Activated gamma-delta T cell treated with Interleukin-2 at 50 U/mL for 16 hours (primary cell): ENCODE measurements at places on chromosomes 6 and 20.
A peak's percentile ranks its signal among the peaks of the same experiment; 100 is the strongest.

DNA sequence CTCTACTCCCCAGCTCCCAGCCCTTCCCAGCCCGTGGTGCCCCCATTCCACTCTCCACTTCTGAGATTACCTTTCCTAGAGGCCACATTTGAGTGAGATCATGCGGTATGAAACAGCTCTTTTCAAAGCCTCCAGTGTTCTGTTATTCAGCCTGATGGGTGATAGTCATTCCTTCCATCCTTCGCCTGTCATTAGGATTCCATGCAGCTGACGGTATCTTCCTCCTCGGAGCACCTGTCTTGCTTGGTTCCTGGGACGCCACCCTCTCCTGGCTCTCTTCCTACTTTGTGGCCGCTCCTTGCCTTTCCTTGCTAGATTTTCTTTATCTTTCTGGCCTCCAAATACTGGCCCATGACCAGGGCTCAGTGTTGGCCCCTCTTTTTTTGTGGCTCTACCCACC, 137.0 kb downstream of the ARID1B start:
- no peak for DNase-seq

DNA sequence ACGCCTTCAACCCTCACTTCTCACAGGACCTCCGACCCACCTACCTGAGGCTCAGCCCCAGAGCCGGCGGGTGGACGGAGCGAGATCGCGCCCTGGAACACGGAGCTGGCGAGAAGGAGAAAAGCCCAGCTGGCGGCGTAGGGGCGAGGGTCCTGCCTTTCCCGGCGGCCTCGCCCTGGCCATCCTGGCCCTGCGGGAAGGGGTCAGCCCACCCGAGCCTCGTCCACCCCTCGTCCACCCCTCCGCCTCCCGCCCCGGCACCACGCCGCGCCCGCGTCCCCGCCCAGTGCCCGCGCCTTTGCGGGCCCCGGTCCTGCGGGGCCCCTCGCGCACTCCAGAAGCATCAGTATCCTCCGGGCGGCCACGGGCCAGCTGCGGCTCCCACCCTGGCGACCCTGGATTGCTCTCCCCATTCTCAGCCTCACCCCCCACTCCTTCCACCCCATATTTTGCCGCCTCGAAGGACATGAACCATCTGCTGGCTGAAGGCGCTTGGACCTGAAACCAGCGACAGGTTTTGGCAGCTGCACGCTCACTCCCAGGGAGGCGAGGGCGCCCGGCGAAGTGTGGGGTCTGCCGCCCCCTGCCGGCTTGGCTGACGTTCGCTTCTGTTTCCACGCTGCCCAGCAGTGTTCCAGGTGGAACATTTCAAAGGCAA, 65.1 kb downstream of the PLG start:
- peak; percentile 11 for DNase-seq

GRCh38 chr6:157642736-157643135, 180.3 kb upstream of the SNX9 start:
- no peak for DNase-seq

- DNase-seq = no peak
Measured at GRCh38 chr6:106799031-106799894, 169.9 kb downstream of the QRSL1 start.

- DNase-seq = no peak
Measured at GRCh38 chr6:137699031-137699683, 167.9 kb upstream of the TNFAIP3 start.

- no peak for DNase-seq
Measured at GRCh38 chr20:25022680-25023079, 30.1 kb upstream of the APMAP start.

- no peak for DNase-seq
Measured at GRCh38 chr6:158413814-158414565, 101.7 kb downstream of the TULP4 start.

DNA sequence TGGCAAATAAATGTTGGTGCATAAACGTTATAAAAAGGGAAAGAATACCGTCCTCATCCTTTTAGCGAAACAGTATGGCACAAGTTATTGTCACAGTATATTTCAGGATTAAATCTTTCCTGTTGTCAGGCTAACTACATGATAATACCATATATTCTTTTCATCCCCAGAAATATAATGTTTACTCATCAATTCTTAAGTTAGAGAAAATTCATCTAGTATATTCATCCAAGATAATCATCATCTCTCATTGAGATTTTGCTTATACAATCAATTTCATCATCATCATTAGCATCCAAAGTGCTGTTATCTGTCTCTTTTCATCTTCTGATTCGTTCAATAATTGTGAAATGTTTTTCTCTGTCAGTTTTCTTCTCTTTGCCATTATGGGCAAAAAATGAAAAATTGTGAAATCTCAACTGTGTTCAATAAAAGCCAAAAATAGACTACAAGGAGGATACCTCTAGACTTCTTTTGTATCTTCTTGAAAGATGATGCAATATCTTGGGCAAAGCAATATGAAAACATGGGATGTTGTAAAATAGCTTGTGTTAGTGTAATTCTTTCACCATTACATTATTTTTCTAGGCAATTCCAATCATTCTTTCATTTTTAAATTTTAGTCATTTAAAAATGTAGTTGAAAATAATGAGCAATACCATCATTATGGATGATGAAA, 2.6 kb downstream of the SPACA1 start:
- DNase-seq = no peak

DNA sequence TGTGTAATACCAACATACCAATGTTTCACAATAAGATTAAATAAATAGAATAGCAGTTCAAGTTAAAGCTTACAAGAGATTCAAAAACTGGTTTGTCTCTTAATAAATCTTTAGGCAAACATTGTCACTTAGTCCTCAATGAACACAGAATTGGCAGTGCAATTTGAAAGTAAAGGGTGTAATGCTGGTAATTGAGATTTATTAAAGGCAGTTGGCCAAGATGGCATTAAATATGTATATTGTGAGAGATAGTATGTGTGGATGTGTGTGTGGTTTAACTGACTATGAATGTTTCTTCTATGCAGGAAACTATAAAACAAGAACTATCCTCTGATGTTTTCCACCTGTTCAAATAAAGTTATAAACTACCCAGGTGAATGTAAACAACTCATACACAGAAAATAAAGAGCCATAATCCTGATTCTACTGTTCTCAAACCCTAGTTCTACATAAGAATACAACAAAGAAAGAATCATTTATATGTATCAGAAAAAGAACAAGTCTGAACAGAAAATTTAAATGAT, 267.9 kb upstream of the PTCHD4 start:
- DNase-seq = no peak

GRCh38 chr6:189676-190075, 102.6 kb upstream of the DUSP22 start:
- DNase-seq = no peak

DNA sequence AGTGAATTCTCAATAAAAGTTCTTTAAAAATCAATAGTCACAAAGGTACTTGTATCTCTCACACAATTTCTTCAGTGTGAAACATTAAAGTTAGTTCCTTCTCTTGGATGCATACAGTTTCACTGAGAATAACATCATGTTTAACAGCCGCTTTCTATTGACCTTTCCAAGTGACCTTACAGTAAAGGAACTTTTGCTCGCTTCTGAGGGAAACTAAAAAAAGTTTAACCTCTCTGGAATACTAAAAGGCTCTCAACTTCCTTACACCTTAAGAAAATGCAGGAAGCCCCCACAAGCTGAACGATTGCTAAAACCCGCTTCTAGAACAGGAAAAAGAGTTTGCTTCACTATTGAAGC, 1.3 kb downstream of the RRAGD start:
- DNase-seq = no peak

- no peak for DNase-seq
Measured at GRCh38 chr6:109079981-109080380, 14.7 kb downstream of the SESN1 start.

DNA sequence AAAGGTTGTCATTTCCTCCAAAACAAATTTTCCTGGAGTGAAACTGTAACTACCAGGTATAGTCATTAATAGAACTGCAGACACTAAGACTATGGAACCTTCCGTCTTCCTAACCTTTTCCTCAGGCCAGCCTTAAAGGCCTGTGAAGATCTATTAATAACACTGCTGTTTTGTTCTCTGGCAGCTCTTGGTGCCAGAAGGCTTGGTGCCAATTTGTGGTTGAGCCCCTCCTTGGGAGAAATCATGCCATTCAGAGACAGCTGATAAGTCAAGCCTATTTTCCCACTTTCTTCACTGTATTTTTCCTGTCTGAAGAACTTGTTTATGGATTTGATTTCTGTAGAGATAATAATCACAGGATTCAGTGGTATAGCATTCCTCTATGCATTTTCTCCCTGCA, 64.8 kb downstream of the HCRTR2 start:
- DNase-seq = no peak

DNA sequence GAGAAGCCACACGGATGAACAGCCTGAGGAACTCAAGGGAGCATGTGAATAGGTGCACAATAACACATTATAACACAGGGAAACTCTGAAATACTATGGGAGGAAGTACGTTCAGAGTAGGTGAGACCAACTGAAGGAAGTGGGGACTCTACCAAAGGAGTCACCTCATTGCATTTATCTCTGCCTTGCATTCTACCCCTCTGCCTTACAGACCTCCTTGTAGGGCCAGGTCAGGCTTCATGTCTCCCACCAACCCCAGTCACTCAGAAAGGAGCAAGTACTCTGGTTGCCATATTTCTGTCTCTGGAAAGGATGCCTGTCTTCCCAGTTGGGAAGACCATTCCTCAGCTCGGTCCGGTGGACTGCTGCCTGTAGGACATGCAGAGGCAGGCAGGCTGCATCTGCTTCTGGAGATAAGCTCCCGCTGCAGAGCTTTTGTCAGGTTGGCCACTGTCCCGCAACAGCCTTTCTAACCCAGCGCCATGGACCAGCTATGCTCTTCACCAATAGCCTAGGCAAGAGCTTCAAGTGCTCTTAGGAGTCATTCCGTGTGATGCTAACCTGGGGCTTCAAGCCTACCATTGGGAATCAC, 51.6 kb upstream of the ASIP start:
- no peak for DNase-seq

- DNase-seq = no peak
Measured at GRCh38 chr6:135170238-135170637, 10.9 kb upstream of the MYB start.

- no peak for DNase-seq
Measured at GRCh38 chr6:32254761-32255198, 30.9 kb upstream of the NOTCH4 start.

- no peak for DNase-seq
Measured at GRCh38 chr6:29553268-29554057, 6.1 kb downstream of the UBD start.

DNA sequence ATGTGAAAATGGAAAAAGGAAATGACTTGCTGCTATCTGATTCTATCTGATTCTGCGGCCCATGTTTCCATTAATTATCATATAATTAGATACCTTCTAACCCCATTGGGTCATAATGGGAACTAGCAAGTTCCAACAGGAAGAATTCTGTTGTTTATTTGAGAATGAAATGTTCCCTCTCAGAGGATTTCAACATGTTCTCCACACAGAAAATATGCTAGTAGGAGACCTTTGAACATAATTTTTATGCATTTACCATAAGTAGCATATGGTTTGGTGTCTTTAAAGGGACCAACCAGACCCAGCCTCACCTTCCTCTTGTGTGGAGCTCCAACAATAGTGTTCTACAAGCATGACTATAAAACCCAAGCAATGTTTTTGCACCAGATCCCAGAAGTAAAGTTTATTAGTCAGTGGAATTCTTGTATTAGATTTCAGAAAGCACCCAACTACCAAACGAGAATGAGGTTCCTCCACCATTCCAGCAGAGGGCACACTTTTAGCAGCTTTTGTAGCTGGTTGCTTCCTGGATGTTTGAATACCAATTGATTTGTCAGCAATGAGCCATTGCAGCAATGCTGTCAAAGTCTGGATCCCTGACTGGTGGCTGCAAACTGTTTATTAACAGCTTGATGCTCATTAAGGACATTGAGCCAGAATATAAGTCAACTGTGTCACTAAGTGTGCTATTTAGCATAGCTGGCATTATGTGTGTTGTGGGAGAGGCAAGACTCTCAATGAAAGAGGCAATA, 143.6 kb upstream of the GJE1 start:
- DNase-seq = no peak
